Activated CD4-positive, alpha-beta T cell treated with anti-CD3 and anti-CD28 coated beads, Interleukin-2, amount 10 ng/mL, durations not matched to agents 7 days and 5 days (primary cell): ENCODE measurements at places on chromosomes 7 and 10.
A peak's percentile ranks its signal among the peaks of the same experiment; 100 is the strongest.

DNA sequence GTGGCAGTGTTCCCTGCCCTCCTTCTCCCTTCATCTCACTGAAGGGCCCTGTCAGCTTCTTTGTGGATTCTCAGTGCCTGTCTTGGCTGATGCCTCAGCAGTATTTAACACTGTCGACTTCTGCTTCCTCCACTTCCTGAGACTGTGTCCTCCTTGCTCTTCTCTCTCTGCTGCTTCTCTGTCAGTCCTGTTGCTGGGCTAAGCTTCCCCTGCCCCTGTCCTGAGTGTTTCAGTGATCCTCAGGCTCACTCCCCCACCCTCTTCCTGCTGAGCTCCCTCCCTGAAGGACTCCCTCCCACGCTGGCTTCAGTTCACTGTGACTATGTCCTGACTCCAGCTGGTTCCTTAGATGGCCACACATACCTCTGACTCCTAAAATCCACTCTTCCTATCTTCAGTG, 64.9 kb downstream of the CREM start:
- no peak for DNase-seq

GRCh38 chr7:12610899-12611298, 40.4 kb downstream of the SCIN start:
- no peak for DNase-seq

- no peak for DNase-seq
Observed at GRCh38 chr7:103989785-103990767, 618 bp upstream of the RELN start.

DNA sequence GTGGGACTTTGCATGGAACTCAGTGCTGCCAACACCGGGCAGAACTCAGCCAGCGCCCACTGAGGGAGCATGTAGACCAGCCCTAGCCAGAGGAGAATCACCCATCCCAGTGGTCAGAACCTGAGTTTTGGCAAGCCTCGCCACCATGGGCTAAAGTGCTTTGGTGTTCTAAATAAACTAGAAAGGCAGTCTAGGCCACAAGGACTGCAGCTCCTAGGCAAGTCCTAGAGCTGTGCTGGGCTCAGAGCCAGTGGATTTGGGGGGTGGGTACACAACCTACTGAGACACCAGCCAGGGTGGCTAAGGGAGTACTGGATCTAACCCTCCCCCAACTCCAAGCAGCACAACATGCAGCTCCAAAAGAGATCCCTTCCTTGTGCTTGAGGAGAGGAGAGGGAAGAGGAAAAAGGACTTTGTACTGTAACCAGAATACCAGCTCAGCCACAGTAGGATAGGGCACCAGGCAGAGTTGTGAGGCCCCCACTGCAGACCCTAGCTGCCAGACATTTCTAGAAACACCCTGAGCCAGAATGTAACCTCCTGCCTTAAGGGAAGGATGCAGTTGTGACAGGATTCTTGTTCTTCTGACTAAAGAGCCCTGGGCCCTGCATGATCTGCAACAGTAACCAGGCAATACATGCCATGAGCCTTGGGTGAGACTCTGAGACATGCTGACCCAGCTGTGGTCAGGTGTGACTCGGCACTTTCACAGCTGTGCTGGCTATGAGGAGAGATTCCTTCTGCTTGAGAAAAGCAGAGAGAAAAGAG, 24.4 kb downstream of the GSDME start:
- no peak for DNase-seq

DNA sequence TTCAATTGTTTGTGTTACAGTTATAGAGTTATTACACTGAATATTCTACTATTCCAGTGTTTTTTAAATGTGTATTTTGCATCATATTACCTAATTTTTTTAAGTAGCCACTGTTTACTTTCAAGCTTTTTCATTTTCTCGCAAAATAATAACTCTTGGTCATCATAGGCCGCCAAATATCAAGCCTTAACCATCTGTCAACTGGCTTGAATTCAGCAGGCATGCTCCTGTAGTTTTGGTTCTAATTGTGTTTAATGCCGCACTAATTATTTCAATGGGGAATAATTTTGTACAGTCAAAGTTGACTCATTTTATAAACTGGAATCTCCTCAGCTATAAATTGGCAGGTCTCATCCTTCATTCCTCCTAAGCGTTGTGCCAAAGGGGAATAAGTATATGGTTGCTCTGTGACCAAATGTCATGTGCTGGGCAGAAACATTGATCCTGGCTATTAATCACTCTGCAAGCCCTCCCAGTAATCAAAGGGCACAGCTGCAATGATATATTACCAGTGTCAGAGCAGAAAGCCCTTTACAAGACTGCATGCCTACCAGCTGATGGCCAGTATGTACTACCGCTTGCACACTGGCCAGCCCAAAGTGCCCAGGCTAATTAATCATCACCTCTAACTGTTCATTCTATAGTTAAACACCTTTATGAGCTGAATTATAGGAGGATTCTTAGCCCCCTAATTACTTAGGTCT, 74.8 kb downstream of the SKAP2 start:
- DNase-seq: no peak

DNA sequence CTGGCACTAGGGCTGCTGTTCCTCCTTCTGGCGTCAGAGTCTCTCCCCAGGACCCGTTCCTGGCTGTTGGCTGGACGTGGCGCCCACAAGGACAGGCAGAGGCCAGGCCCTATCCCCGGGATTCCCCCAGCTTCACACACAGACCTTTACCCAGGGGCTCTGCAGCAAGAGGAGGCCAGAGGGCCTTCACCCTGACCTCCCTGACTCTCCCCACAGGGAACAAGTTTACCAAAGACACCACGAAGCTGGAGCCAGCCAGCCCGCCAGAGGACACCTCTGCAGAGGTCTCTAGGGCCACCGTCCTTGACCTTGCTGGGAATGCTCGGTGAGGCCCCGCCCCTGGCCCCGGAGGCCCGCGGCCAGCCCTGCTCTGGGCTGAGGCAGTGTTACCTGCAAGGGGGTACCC, 82.2 kb downstream of the GTF2IRD1 start:
- DNase-seq: no peak

DNA sequence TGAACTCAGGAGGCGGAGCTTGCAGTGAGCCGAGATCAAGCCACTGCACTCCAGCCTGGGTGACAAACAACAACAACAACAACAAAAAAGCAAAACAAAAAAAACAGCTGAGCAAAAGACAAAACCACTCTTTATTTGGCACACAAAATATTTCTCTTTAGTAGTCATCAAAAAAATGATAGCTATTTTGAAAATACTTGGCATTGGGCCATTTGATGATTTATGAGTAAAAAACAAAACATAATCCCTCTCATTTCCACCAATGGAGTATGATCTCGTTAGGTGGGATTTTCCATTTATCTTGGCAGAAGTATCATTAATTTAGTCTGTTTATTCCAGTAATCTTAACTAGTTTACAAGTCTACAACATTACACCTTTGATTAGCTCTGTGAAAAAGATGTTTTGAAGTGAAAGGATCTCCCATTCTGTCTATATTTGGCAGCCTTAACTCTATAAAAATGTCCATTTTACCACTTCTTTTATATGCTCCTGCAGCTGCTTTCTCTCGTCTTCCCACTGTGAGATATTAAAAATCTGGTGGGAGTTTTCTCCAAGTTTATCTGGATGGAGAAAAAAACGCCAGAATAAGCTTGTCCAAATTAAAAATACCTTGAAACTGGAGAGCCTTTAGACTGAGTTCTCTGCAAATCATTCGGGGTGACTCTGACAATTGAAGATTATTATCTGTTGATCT, 58.8 kb upstream of the AGMO start:
- no peak for DNase-seq

GRCh38 chr7:28996836-28997235, 38.7 kb upstream of the TRIL start:
- no peak for DNase-seq

DNA sequence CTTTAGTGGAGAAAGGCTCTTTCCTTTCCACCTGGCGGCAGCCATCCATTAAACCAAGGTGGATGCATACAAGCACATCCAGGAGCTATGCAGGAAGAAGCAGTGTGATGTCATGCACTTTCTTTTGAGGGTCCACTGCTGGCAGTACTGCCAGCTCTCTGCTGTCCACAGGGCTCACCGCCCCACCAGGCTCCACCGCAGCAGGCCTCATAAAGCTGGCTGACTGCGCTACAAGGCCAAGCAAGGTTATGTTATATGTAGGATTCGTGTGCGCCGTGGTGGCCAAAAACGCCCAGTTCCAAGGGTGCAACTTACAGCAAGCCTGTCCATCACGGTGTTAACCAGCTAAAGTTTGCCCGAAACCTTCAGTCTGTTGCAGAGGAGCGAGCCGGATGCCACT, 37.3 kb upstream of the TRUB1 start:
- DNase-seq: no peak

- peak; percentile 12 for DNase-seq
Observed at GRCh38 chr10:68330852-68331454, 911 bp upstream of the HNRNPH3 start.

GRCh38 chr7:155808549-155809331, 3.5 kb downstream of the SHH start:
- no peak for DNase-seq

GRCh38 chr10:52215745-52216361, 98.2 kb upstream of the DKK1 start:
- peak; percentile 62 for DNase-seq

- no peak for DNase-seq
Observed at GRCh38 chr7:147510923-147511322, 1079.6 kb upstream of the C7orf33 start.

GRCh38 chr7:27212497-27213432, 12.9 kb upstream of the HOXA13 start:
- DNase-seq: no peak

DNA sequence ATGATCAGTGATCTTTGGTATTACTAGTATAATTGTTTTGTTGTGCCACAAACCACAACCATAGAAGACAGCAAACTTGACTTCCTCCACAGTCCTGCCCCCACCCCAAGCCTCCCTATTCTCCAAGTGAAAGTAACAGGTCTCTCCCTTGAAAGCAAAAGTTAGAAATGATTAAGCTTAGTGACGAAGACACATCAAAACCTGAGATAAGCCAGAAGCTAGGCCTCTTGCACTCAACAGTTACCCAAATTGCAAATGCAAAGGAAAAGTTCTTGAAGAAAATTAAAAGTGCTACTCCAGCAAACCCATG, 7.5 kb downstream of the SAR1A start:
- DNase-seq: peak; percentile 83

DNA sequence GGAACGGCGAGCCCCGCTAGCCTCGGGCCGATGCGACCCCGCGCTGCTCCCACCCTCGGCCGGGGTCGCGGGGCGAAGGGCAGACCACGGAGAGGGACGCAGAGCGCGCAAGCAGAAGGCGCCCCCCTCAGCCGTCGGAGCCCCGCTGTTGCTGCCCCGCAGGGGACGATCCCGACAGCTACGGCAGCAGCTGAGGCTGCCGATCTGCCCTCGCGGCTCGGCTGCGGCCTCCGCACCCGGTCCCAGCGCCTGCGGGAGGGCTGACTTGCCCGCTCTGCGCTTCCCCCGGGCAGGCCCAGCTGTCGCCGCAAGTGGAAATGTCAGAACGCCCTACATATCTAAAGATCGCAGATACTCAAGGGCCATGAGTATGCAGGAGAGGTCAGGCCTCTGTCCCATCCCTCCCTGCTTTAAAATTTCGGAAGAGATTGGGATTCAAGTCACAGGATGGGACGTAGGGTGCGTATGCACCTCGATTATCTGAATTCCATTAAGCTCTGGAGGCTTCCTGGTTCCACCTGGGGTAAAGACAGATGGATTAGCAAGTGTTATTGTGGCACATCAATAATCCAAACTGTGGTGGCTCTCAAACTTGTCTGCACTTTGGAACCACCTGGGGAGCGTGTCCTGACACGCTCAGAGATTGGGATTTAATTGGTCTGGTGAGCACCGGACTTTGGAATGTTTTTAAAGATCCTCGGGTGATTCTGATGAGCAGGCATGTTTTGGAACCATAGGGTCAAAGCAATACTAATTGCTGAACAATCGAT, at the start of gene CRPPA:
CRPPA (minus strand) TSS at position 206 of the 770 bp plus-strand sequence. CDS start 216 bp downstream, outside the sequence.
- DNase-seq: peak; percentile 31

DNA sequence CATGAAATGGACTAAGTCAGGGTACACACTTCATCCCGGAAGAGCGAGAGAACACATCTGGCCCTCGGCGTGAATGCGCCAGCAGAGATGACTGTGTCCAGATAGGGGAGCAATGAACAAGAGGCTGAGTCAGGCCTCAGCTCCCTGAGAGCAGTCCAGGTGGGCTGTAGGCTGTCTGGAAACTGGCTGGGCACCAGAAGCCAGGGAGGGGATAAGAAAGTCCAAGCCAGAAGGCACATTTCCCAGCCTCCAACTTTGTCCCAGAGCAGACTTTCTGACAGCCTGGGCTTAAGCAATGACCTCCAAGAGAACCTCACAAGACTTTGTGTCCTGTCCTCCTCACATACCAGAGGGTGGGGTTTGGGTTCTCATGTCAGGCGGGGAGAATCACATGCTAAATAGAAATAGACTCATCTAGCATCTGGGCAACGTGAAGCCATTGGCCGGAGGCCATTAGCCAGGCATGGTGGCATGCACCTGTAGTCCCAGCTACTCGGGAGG, 157.2 kb downstream of the ARHGAP12 start:
- no peak for DNase-seq

GRCh38 chr10:52658112-52658511, 114.5 kb downstream of the MBL2 start:
- DNase-seq: no peak

DNA sequence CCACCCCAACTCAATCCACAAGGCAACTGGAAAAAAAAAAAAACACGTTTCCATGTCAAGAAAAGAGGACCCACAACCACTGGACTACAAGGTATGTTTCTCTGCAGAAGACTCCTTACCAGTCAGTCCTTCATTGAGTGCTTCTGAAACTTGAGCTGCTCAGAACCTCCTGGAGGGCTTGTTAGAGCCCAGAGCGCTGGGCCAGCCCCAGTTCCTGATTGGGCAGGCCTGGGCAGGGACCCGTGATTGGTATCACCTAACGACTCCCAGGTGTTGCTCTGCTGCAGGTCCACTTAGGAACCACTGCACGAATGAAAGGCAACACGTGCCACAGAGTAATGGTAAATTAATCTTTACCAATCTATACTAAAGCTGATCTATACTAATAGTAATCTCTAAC, 473 bp upstream of the CCDC201 start:
- no peak for DNase-seq

GRCh38 chr10:70478191-70479164, at the start of gene PALD1:
PALD1 (plus strand) TSS chr10:70478767; CDS start chr10:70525952, 47,185 bp downstream.
- DNase-seq: peak; percentile 18

GRCh38 chr10:71081229-71081560, 131.2 kb upstream of the UNC5B start:
- no peak for DNase-seq

- DNase-seq: no peak
Observed at GRCh38 chr10:65083222-65083621, 1562.0 kb downstream of the REEP3 start.

DNA sequence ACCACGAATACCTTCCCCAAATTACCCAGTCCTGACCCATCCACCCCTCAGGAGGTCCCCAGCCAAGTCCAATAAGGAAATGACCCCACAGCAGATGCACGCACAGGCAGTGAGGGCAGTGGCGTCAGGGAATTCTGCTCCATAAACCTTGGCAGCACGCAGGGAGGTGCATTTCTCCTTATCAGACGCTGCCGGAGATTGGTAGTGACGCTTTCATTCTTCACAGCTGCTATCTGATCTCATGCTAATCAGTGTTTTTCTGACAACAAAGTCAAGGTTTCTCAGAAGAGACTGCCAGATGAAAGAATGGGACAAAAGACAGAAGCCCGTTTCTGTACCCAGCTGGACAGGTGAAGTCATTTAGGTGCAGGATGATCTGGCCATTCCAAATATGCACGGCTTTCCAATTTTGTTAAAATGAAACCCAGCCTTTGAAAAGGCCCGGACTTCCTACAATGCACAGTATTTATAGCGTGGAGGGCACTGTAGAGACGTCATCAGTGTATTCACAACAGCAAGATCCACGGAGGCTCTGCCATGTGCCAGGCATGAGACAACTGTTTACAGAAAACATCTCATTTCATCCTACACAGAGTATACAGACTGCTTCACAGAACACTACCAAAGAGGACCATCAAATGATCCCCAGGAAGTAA, 35.3 kb downstream of the DIP2C start:
- DNase-seq: no peak

GRCh38 chr7:68684996-68685395, 913.3 kb upstream of the AUTS2 start:
- DNase-seq: no peak
